Activated naive CD4-positive, alpha-beta T cell treated with anti-CD3 and anti-CD28 coated beads, Interleukin-2, amount 50 U/mL, for 16 hours (primary cell): ENCODE measurements at places on chromosomes 3 and 15.
A peak's percentile ranks its signal among the peaks of the same experiment; 100 is the strongest.

GRCh38 chr3:126417981-126418530, 23.3 kb downstream of the CFAP100 start:
- no peak for DNase-seq

DNA sequence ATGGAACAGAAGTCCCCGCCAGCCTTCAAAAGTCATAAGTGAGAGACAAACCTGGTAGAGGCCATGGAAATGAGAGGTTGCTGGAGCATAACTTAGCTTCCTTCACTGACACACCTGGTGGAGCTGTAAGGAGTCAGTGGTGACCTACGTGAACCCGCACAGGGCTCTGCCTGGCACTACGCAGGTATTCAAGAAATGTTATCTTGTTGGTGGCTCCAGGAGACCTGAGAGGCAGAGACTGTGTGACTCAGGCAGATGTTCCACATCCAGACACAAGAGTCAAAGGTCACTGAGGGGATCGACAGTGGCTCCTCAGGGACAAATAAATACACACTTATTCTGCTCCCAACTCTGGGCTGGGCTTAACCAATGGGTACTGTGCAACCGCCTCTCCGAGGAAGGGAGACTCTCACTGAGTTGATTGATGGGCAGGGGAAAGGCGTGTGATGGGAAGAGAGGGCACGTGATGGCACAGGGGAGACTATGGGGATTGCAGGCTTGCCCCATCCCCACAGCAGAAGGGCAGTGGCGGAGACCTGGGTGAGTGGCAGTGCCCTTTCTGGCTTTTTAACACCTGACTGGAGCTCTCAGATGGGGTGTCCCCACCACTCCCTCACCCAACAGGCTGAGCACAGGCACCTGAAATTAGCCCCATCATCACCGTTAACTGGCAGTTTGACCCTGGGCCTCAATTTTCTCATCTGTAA, 111.7 kb upstream of the SMAD3 start:
- no peak for DNase-seq

GRCh38 chr3:168817177-168817576, 721.5 kb upstream of the GOLIM4 start:
- no peak for DNase-seq

GRCh38 chr3:11021611-11022011, 29.1 kb downstream of the SLC6A1 start:
- DNase-seq, result no peak

DNA sequence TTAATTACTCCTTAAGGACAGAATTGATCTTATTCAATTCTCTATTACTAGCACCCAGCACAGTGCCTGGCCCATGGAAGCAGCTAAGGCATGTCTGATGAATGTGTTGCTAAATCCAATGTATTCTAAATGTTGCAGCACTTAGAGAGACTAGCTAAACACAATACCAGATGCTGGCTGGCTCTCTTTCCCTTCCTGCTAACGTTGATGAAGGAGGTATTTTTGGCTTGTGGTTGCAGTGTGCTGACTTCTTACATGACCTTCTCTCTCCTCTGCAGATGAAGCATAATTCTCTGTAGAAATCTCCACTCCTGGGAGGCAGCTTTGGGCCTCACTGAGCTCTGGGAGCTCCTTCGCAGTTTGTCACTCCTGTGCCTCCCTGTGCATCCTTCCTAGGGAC, 183.6 kb downstream of the PEX5L start:
- no peak for DNase-seq

DNA sequence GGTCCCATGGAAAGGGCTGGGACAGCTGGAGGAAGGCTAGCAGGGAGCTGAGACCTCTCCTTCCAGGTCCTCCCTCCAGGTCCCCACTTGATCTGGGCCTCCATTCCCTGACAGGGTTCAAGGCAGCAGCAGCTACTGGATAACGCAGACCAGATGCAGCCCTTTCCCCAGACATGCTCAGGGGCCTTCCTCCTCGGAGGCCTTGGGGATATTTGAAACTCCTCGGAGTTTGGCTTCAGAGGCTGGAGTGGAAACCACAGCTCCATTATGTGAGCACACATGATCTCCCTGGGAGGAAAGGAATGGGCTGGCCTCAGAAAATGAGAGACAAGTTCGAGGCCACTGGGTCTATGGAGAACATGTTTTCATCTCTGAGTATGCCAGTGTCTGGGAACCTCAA, 119.3 kb downstream of the SMAD6 start:
- no peak for DNase-seq

- no peak for DNase-seq
These were observed 441.7 kb upstream of the PDZRN3 start for GRCh38 chr3:74066456-74066855.

- DNase-seq, result no peak
These were observed 85.5 kb downstream of the VPS13C start for GRCh38 chr15:61974759-61975158.

DNA sequence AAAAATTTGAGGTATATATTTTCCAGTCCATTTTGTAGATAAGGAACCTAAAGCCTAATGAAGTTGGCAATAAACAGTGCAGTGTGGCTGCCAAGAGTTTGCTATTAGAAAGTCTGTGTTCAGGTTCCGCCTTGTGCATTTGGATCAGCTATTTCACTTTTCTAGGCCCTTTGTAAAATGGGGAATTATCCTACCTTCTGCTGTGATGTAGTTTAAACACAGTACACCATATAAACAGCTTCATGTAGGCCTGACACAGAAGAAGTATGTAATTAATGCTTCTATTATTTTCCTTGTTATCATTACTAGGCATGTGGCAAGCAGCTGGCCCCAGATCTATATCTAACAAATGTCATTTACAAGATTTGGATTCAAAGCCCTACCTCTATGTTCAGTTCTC, 456.3 kb downstream of the GABRG3 start:
- DNase-seq, result no peak

DNA sequence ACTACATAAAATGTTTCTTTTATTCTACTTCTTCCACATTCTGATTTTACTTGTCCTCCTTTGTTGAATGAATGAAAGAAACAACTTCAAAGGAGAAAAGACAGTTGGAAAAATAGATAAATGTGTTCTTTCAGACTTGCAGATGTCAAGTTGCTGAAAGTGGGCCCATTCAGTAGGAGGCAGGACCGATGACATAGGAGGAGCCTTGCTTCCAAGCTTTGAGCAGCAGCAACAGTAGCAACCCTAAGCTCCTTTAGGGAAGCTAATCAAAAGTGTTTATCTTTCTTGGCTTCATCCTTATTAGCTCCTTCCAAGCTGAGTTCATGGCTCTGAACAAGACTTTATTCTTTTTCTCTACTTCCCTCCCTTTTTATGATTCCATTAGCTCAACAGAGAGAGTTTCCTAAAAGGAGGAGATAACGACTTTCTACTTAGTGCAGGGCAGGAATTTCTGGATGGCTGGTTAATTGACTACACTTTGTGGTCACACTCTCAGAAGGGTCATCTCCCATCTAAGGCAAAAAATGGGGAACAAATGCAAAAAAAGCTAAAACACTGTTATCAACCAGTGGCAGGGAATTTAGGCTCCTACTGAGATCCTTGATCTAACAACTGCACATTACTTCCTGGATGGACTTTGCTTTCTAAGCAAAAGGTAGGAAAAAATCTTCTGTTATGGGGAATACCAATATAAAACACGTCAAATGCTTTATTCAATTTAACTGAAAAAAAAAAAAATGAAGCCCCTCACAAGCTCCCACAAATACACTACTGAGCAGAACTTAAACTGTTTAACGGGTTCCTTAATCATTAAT, 4.8 kb downstream of the MORC1 start:
- no peak for DNase-seq

GRCh38 chr3:194357681-194358080, 6.6 kb upstream of the CPN2 start:
- no peak for DNase-seq

DNA sequence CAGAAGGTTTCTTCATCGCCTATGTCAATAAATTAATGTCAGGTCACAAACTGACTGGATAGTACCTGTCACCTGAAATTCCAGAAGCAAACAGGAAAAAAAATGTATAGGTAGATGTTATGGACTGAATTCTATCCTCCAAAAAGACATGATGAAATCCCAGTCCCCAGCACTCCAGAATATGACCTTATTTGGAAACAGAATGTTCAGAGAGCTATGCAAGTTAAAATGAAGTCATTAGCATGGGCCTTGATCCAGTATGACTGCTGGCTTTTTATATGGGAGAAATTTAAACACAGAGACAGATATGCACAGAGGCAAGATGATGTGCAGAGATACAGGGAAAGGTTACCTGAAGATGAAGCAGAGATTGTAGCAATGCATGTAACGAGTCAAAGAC, 953.4 kb downstream of the ZPLD1 start:
- DNase-seq, result no peak

- no peak for DNase-seq
These were observed 364.7 kb upstream of the TGFBR2 start for GRCh38 chr3:30241721-30242120.

DNA sequence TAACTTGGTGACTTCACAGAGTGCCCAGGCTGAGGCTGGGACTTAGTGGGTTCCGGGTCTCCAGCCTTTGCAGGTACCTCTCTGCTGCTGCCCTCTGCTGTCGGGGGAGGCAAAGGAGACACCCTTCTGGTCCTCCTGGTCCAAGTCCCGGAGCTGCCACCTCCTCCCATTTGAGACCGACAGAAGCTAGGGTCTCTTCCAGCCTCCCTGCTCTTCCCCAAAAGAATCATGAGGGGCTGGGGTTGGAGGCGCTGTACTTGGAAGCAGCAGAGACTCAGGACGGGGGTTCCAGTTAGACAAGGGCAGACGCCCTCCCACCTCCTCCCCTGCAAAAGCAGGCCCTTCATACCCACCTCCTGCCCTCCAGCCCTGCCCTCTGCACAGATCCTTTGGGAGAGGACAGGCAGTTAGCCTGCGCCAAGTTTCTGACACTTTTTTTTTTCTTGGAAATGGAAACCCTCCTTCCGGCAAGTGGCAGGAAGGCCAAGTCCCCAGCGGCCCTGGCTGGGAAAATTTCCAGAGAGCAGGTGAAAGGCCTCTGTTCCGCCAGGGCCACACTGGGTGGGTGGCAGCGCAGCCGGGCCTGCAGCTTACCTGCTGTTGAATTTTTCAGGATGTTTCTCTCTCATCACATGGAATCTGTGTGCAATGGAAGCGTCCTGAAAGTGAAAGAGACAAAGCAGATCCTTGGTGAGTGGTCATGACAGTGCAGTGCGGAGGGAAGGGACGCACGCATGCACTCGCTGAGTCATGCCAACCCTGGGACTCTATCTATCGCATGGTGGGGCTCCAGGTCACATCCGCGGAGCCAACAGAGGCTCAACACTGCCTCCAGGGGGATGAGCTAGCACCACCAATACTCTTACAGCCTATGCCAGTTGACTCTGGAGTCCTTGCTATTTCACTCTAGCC, 119.9 kb downstream of the DGKG start:
- DNase-seq, result peak; percentile 54

GRCh38 chr3:140188285-140188684, 253.3 kb downstream of the CLSTN2 start:
- DNase-seq, result no peak

GRCh38 chr15:76864586-76864985, 40.6 kb downstream of the SCAPER start:
- DNase-seq, result no peak

DNA sequence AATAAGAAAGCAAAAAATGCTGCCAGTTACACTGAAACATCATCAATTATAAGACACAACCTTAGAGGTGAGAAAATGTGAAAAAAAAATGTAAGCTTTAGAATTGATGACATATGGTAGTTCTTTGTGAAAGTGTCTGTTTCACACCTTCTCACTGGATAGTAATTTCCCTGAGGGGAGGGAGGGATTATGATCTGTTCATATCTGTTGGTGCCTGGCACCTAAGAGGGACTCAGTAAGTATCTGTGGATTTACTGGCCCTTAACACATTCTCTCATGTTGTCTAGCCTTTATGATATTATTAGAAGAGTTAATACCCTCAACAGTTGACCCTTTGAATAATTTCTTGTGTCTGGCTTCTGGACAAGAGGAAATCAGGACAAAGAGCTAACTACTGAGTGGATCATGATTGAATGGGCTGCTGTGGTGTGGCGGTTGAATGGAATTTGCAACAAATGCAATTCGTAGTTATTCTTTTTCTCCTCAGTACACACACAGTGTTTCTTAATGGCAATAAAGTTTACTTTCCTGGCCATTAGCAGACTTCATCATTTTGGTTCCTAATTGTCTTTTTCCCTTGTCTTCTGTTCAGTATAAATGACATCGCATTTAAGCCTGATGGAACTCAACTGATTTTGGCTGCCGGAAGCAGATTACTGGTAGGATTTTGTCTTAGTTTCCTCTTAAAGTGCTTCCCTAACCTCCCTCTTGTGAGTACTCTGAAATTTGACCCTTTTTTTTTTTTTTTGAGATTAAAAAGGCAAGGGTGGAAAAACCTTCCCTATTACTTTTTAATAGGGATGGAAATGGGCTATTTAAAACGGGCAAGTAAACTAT, 9.5 kb downstream of the IFT122 start:
- no peak for DNase-seq

DNA sequence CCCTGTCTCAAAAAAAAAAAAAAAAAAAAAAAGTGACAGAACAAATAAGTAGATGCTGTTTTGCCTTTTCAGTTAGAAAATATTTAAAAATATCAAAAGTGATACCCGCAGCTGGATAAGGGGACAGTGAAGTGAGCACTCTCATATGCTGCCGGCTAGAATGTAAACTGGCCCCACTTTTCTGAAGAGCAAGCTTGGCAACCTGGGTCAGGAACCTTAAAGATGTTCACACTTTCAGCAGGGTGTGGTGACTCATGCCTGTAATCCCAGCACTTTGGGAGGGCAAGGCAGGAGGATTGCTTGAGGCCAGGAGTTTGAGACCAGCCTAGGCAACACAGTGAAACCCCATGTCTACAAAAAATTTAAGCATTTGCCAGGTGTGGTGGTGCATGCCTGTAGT, 17.4 kb downstream of the FSD2 start:
- DNase-seq, result no peak

- no peak for DNase-seq
These were observed 36.2 kb upstream of the PLSCR2 start for GRCh38 chr3:146505516-146505915.

DNA sequence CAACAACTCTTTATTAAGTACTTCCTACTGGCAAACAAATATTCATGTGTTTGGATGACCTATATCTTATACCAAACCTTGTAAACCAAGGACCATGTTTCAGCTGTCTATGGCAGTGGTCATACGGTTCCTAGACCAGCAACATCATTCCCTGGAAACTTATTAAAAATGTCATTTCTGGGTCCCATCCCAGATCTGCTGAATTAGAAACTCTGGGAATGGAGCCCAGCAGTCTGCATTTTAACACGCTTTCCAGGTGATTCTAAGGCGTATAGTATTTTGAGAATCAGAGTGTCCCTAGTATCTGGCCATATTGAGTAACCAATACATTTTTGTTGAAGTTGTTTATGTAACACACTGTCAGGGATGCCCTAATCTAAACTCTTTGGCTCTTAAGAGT, 363.4 kb upstream of the LRRC3B start:
- DNase-seq, result no peak

- no peak for DNase-seq
These were observed 1.7 kb downstream of the EAF1 start for GRCh38 chr3:15429080-15429479.

- DNase-seq, result no peak
These were observed 52.8 kb downstream of the PLXNA1 start for GRCh38 chr3:127035677-127036076.

DNA sequence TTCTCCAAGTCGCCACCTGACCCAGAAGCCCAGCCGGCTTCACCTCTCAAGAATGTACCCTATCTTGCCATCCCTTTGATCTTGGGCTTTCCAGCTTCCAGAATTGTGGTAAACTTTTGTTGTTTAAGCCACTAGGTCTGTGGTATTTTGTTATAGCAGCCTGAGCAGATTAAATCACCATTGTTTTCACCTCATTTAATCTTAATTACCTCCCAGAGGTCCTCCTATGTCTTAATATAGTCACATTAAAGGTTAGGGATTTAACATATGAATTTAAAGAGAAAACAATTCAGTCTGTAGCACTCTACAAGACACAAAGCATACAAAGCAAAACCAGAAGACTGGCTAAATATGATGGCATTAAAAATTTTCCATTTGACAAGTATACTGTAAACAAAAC, 123.4 kb upstream of the CADM2 start:
- no peak for DNase-seq
